Immature natural killer cell (primary cell): ENCODE measurements at places on chromosomes 2 and 18. TPM values are rescaled to one million over a fixed set of nuclear protein-coding genes. Genes with fewer than 3 reads are reported as not detected.

DNA sequence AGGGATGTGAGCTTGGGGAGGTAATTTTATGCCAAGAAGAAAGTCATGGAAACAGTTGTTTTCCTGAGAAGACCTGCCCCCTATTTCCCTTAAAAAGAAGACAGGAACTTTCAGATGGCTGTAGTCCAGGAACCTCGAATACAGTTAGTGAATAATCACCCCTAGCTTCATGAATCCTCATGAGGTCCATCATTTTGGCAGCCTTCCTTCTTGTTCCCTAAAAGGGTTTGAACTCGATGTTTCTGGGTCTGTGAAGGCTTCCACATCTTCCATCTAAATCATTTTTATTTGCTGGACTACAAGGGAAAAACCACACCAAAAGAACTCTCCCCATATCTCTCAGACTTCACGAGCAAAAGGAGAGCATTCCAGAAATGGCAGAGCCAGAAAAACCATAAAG is 290.8 kb downstream of the SLC4A3 start:
- DNase-seq: no peak

GRCh38 chr2:117341690-117342089 is 472.8 kb upstream of the DDX18 start:
- no peak for DNase-seq

The CRACDL gene
- polyA plus RNA-seq: 0.80 TPM

The TEKT4 gene
- polyA plus RNA-seq: not detected

DNA sequence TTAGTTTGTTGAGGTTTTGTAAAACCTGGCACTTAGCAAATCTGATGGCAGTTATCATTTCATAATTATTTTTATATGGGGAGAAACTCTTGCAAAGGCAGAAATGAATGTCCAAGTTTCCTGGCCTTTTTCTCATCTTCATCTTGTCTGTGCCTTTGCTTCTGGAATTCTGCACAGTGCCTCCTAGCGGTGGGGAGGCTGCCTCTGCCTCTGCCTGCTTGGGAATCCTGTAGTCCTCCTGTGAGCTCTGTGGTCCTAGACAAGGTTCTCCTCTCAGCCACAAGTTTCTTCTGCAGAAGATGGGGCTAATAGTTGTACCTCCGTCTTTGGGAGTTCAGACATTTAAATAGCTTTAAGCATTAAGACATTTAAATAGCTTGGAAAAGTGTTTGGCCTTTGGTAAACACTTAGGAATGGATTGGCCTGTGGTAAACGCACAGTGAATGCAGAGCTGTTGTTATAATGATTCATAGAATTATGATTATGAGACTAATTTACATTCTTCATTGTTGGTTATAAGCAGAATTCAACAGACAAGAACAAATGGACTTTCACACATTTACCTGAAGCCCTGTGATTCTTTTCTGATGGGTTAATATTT is 101.2 kb downstream of the ZNF236 start:
- no peak for DNase-seq

DNA sequence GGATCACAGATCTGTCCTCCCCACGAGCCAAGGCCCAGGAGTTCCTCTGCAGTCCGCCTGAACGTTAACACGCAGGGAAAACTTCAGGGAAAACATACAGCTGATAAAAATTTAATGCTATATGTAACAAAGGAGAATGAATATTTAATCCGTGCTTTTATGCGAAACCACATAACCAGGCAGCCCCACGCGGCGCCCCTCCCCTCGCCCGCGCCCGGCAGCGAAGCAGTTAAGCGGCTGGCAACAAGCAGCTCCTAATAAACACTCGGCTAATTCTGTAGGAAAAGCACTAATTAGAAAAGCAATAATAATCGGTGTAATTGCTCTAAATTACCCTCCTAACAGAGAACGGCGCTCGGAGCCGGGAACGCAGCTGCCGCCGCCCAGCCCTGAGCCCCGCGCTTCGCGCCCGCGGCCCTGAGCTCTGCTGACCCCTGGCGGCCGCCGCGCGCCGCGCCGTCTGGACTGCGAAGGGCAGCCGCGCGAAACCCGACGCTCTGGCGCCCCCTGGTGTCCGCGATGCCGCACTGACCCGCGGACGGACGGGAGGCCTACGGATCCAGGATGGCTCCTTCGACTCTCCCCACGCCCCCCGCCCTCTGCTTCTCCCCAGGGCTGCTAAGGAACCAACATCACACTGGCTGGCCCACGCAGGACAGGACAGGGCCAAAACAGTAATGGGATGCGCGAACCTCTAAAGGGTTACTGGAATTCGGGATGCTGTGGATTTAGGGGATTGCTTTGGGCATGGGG is 181.4 kb downstream of the SMAD2 start:
- DNase-seq: peak; percentile 82

DNA sequence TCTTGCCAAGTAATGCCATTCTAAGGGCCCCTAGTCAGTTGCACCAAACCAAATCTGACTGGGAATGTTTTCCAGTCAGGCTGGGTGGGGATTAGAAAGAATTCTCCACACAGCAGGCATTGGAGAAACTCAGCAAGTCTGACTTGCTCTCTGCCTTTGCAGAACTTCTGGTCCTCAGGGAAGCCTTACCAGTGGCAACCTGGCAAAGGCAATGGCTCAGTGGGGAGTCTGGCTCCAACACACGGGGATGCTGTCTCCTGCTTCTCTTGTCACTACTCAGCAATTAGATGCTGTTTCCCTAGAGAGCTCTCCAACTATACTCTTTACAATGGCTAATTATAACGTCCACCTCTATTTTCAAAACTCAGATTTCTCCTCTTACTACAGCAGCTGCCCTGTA is 810.7 kb downstream of the LRRTM4 start:
- DNase-seq: no peak

- DNase-seq: no peak
Observed at GRCh38 chr2:126275098-126275497, 380.9 kb upstream of the GYPC start.

DNA sequence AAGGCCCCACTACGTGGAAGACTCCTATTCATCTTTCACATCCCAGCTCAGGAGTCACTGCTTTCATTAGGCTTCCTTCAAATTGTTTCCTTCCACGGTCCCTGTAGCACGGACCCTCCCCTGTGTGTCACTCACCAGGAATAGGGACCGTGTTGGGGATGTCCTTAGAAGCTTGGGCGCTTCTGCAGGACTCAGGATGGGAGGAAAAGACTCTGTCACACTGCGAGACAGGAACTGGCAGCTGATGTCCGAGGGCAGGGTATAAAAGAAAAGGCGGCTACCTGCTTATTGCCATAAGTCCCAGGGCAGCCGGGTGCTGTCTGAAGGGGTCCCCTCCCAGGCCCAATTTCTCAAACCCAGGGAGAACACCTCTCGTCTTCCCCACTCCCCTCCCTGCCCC is 79.1 kb downstream of the BCL2L11 start:
- no peak for DNase-seq

The ANKRD53 gene
- 0.30 TPM for polyA plus RNA-seq

- DNase-seq: no peak
Observed at GRCh38 chr2:43348908-43349661, 122.7 kb upstream of the ZFP36L2 start.

- no peak for DNase-seq
Observed at GRCh38 chr18:36733150-36733549, 95.7 kb downstream of the TPGS2 start.

GRCh38 chr18:28669165-28669564 is 492.2 kb upstream of the CDH2 start:
- no peak for DNase-seq

GRCh38 chr2:85132834-85133637 is at the start of gene TCF7L1:
Gene TCF7L1 (plus strand): TSS chr2:85133392. CDS start chr2:85133685, 293 bp downstream.
- DNase-seq: peak; percentile 13

The MAP3K20 gene
- 2.2 TPM for polyA plus RNA-seq

- peak; percentile 77 for DNase-seq
Observed at GRCh38 chr2:73970850-73971471, 13.7 kb upstream of the TET3 start.

The POTEC gene
- polyA plus RNA-seq: not detected

GRCh38 chr2:64504774-64505720 is 19.1 kb upstream of the AFTPH start:
- DNase-seq: no peak

The PROC gene
- polyA plus RNA-seq: not detected

The REG3G gene
- polyA plus RNA-seq: not detected

The CFC1 gene
- 0.20 TPM for polyA plus RNA-seq

DNA sequence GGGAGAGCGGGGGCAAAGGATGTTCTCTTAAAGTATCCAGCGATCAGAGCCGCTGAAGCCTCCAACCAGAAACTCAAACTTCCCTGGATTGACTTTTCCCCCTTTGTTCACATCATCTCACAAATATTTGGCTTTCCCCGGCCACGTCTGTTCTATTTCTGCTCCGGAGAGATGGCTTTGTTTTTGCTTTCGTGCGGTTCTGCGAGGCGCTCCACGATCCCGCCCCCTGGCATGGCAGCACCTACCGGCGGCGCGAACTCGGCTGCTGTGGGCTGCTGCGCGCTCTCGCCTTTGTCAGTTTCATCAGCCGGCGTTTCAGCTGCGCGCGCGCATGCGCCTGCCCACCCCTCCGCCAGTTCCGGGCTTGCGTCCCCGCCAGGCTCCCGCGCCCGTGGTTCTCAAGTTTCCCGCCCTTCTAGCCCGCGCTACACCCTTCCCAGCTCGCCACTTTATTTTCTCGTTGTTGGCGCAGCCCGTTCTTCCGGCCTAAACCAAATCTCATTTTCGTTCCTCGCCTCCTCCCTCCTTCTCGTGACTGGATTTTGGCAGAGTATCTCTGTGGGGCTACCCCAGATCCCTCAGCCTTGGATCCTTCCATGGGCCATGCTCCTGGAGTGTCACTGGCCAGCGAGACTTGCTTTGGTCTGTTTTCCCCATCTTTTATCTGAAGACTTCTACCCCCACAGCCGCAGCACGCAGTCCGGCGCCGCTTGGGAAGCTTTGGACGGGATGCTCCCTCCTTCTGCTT is 98.0 kb downstream of the INSIG2 start:
- peak; percentile 89 for DNase-seq

DNA sequence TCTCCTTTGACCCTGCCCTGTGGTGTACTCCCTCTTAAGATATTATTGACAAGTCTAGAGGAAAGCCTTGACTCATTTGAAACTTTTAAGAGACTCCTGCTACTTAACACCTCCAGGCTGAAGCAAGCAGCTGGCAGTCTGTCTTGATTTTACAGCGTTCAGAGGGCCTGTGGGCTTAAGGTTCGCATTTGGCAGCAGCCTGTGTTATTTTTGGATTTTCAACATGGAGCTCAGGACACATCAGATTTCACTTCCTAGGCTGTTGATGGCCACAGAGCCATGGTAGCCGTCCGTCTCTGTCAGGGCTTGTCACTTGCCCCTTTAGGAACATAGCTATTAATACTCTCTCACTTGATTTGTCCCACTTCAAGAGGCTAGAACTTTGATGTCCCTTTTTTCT is 73.6 kb downstream of the VWA3B start:
- DNase-seq: no peak

DNA sequence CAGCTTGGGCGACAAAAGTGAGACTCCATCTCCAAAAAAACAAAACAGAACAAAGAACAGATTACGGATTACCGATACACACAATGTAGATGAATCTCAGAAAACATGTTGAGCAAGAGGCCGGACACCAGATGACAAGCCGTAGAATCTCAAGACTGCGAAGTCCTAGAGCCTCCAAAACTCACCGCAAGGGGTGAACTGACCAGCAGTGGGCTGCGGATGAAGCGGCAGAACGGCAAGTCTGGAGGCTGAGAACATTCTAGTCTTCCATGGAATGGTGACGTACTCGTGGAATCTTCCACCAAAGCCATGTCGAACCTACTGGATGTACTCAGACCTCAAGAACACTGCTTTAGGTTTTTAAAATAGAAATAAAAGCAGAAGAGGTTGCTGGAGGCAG is 198.8 kb downstream of the NDUFA10 start:
- DNase-seq: no peak

The METTL5 gene
- polyA plus RNA-seq: 97.5 TPM

DNA sequence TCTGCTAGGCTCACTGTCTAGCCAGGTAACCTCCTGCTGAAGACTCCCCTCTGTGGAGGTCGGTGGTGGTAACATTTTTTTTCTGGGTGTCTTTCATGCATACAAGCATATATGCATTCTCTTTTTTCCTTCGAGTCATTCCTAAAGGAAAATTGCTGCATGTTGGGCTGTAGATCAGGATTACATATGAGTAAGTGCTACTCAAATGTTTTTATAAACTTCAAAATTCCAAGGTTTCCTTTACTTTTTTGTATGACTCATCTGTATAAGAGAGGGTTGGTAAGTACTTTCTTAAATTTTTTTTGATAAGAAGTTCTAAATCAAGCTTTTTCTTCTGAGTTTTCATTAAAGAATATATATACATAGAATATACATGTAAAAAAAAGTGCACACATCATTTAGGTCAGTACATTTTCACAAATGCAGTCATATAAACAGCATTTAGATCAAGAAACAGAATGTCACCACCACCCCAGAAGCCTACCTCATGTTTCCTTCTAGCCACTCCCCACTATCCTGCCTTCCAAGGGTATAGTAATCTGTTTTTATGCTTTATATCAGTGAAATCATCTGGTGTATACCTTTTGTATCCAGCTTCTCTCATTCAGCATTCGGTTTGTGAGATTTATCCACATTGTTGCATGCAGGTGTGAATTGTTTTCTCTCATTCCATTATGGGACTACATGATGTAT is 128.0 kb upstream of the MAP3K20 start:
- no peak for DNase-seq

DNA sequence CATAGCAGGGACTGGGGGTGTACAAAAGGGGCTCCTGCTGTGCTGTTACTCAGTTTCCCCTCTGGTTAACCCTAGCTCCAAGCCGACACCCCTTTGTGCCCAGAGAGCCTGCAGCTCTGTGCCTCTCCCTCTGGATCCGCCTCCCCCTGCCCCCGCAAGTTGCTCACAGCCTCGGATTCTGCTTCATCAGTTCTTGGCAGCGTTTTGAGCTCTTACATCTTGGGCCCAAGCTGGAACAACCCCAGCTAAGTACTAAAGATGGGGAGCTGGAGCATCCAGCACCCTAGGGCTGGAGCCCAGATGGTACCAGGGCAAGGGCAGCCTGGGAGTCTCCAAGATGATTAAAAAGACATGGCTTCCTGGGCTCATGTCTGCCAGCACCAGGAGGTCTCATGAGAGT is 40.7 kb downstream of the POMC start:
- DNase-seq: no peak

GRCh38 chr2:142463047-142463446 is 332.2 kb upstream of the LRP1B start:
- DNase-seq: no peak

GRCh38 chr2:162123806-162124758 is 28.0 kb downstream of the GCG start:
- DNase-seq: peak; percentile 34

GRCh38 chr2:223526106-223526505 is 76.1 kb downstream of the SCG2 start:
- no peak for DNase-seq

GRCh38 chr18:48154828-48155227 is 224.4 kb upstream of the SMAD2 start:
- no peak for DNase-seq

- DNase-seq: no peak
Observed at GRCh38 chr2:138121666-138122661, 157.7 kb downstream of the HNMT start.

The KCNE4 gene
- not detected for polyA plus RNA-seq

The UGT1A9 gene
- polyA plus RNA-seq: not detected

DNA sequence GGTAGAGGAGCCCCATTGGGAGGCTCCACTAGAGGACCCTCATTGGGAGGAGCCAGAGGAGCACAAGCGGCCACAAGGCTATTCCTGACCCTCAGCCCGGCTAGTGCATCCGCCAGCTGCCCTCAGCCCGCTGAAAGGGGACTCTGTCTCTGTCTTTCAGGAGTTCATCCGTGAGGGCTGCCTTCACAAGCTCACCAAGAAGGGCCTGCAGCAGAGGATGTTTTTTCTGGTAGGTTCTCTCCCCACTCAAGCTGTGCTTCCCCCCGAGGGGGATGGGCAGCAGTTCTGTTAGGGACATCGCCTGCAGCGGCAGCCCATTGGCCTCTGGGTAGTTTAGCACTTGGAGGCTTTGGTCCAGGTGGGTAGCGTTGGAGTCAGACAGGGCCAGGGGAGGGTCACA is 25.1 kb downstream of the STK25 start:
- DNase-seq: no peak
